ENCODE measurements at places on chromosomes 7 and 10.
A peak's percentile ranks its signal among the peaks of the same experiment; 100 is the strongest.

- DNase-seq = no peak
These were observed 24.7 kb downstream of the CREB3L2 start for GRCh38 chr7:137977173-137977572.

- no peak for DNase-seq
These were observed 8.6 kb upstream of the GATA3 start for GRCh38 chr10:8045726-8046494.

- DNase-seq = no peak
These were observed 227.0 kb downstream of the INHBA start for GRCh38 chr7:41475801-41476459.

DNA sequence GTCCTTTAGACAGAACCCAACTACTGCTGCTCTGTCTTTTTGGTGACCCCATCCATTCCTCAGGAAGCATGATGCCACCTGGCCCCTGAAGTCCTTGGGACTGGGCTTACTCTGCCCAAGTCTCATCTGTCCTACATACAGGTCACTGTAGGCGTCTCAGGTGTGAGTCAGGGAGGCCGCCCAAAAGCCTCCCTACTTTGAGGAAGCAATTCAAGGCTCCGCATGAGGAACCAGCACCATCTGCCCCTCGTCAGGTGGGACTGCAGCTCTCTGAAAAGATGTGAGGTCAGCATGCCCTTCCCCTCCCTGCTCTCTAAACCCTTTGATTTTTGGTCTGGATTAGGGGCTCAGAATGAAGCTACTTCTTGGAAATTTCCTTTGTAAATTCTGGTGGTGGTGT, 354.8 kb downstream of the CXCL12 start:
- no peak for DNase-seq

GRCh38 chr10:43249151-43249961, 17.5 kb downstream of the RASGEF1A start:
- peak; percentile 21 for DNase-seq

DNA sequence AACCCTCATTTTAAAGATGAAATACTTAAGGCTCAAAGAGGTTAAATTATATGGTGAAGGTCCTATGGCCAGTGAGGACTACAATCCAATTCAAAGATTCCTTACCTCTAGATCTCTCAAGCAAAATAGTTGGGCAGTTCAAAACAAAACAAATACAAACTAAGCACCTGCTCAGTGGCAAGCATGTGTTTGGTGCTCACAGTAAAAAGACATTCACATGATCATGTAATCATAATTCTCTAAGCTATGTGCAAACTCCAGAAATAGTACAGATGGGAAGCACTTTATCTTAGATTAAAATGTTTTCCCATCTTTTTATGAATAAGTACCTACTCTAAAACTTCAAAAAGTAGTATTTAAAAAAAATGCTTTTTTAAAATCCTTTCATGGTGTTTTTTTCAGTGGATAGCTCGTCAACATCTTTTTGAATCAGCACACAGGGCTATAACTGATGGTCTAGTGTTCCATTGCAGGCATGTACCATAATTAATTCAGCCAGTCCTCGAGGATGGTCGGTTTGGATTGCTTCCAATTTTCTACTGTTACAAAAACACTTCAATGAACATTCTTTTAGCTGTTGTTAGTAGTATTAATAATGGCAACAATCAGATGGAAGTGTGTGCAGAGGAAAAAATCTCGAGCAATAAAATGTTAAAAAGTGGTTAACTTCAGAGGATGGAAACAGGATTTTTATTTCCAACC, 58.4 kb downstream of the CHCHD3 start:
- no peak for DNase-seq

GRCh38 chr10:8876171-8876570, 821.7 kb downstream of the GATA3 start:
- no peak for DNase-seq
